NCI-H1436 treated with DMSO at 0.1 percent for 48 hours (cell line): ENCODE measurements at places on chromosomes 11 and 22.

DNA sequence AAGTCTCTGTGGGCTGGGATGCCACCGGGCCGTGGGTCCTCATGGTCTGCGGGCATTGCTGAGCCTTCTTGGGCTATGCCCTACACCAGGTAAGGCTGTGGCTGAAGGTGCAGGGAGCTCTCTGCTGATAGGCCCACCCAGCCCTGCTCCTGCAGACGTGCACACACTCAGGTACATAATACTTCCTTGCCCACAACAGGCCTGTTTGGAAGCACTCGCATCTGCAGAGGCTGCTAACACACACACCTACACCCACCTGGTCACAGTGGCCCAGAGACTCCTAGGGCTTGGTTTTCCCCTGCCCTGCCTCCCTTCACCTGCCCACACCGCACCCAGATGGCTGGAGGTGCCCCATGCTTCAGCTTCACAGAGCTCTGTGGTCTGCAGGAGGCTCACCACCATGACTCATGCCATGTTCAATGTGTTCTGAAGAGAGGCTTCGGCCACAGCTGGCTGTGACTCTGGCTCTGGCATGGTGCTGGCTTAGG lies 72.8 kb upstream of the KCNQ1OT1 start:
- no peak for DNase-seq

GRCh38 chr11:102493524-102493923 lies 37.0 kb downstream of the MMP7 start:
- DNase-seq: no peak

DNA sequence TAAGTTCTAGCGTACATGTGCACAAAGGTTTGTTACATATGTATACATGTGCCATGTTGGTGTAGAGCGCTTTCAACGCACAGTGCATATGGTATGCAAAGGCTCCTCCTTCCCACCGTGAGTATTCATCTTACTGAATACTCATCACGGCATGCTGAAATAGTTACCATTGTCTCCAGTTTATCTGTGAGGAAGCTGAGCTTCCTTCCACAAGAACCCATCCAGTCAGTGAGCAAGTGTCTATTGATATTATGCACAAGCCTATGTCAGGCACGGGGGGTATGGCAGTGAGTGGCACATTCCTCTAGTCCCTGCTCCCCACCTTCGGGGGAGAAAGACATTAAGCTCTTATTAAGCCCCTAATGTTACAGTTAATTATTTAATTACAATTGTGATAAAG lies 28.1 kb downstream of the INSC start:
- no peak for DNase-seq

DNA sequence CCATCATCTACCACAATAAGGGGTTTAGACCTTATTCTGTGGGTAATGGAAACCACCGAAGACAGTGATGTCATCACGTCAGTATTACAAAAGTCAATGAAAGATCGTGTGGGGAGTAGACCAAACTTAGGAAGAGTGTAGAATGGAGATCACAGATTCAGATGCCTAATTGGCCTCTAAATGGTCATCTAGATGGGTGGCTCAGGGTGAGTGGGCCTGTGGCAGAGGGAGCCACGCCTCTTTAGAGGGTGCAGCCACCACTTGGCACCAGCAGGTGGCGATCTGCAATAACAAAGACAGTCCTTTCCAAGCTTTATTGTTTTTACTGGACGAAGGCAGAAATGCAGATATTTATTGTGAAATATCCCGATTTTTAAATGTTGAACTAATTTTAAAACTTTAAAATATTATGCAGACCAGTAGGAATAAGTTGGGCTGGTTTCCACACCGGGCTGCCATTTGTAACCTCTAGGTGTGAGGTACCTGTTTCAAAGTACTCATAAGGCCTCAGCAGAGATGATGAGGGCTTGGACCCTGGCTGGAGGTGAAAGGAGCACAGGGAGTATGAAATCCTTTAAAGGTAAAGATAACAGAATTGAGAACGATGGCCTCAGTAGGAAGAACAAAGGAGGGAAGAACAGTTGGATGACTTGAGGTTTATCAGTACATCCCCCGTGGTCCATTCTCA lies 222.0 kb downstream of the DBX1 start:
- DNase-seq: no peak

DNA sequence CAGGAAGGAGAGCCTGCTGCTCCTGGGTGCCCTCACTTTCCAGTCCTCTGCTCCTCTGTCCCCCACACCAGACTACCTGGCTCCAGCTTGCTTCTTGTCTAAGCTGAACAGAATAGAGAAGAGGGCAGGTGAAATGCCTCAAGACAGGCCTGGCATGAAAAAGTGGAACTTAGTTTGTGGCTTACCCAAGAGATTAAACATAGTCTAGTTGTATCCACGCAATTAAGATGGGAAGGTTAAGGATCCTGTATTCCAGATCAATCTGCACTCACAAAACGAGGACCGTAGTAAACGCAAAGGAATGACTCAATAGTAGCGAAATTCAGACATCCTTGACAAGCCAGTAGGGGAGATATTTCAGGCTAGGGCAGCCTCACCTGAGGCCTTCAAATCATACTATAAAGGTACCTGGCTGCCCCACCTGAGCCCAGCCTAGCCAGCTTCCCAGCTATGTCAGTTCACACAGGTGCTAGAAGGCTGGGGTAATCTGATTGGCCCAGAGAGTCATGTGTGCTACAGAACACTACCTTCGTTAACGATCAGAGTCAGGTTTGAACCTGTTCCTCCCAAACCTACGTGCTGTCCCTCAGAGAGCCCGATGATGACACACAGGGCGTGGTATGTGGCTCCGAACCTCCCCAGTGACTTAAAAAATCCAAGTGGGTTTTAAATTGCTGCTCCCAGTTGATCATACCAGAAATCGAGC lies 46.5 kb downstream of the AHNAK start:
- DNase-seq: peak; percentile 71

- no peak for DNase-seq
Measured at GRCh38 chr11:109075976-109076375, 346.0 kb upstream of the C11orf87 start.

- DNase-seq: no peak
Measured at GRCh38 chr11:119691020-119691666, 37.9 kb downstream of the NECTIN1 start.

GRCh38 chr11:117644403-117645155 lies 152.4 kb downstream of the DSCAML1 start:
- no peak for DNase-seq

DNA sequence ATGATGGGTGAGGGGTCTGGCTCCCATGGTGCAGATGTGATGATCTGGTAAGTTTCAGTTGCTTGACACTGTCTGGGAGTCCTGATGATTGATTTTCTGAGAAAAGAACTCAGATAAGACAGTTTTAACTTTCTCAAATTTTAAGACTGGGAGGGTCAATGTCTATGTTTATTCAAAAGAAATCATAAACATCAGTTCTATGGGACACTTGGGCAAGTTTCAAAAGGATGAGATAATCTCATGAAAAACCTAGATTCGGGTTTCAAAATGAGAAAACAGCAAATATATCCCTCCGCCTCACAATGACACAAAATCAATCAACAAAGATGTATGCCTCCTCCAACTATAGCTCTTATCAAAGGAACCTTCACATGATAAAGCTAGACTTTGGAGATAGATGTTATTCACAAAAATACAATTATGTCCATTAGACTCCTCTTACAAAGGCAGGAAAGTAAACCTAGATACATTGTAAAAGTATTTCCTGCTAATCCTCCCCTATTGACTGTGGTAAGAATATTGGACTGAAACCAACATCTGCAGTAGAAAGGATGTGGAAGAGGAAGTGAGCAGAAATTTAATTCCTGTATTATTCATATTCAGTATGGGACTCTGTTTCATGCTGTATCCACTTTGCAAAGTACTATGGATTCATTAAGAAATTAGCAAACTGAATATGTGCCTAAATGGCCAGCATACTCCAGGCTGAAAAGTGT lies 21.6 kb downstream of the SVIP start:
- no peak for DNase-seq

- no peak for DNase-seq
Measured at GRCh38 chr11:117203069-117203407, 3.9 kb downstream of the TAGLN start.
